ENCODE measurements at places on chromosomes 5 and 9.

- no peak for DNase-seq
These were observed 98.1 kb downstream of the MARCHF11 start for GRCh38 chr5:16081376-16081955.

DNA sequence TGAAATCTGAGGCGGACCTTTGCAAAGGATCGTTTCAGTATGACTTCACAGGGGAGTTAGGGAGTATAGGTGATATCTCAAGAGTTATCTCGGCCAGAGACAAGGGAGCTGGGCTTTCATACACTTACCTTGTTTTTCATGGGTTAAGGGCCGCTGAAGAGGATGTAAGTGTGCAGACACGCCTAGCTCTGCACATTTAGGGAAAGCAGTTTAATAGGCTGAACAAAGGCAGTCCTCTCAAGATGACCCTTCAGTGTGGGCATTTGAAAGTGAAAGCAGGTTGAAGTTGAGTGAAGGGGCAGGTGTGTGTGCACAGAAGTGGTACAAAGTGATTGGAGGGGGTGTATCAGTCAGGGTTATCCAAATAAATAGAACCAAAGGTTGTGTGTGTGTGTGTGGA, 33.1 kb upstream of the PRXL2C start:
- DNase-seq = no peak

DNA sequence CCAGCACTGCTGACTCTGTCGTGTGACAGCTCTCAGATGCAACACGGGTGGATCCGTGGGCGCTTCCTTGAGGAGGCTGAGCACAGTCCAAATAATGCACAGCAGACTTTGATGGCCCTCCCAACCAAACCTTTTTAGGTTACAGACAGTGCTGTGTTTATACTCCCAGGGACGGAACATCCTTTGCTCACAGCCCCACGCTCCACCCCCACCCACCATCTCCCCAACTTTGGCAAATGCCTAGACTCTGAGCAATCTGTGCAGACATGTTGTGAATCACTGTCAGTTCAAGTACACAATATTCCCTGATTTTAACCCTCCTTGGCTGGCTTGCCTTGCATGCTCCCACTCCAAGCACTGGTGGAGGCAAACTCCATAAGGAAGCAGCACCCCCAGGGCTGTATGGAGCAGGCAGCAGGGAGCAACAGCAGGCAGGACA, 324.6 kb downstream of the MLLT3 start:
- DNase-seq = peak; percentile 87

- no peak for DNase-seq
These were observed 124.4 kb downstream of the PLK2 start for GRCh38 chr5:58335518-58335917.

GRCh38 chr9:22817181-22817580, 370.6 kb downstream of the DMRTA1 start:
- peak; percentile 85 for DNase-seq

GRCh38 chr5:81450940-81451339, 57.0 kb upstream of the ACOT12 start:
- DNase-seq = peak; percentile 23

DNA sequence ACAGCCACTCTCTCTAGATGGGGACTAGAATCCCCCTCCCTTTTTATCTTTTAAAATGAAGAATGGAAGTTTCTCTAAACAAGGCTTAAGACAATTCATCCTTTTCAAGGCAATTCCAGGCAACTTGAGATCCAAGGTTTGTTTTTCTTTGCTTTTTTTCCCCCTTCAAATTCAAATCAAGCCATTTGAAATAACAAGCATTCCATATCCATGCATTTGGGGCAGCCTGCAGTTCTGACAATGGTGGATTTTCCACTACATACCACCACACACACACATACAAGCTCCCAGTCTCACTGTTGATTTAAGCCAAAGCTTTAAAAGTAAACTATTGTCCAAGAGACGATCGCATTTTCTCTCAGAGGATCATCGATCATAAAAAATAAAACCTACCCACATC, 424 bp downstream of the INSYN2B start:
- no peak for DNase-seq

- peak; percentile 7 for DNase-seq
These were observed 42.8 kb downstream of the TIMD4 start for GRCh38 chr5:156920042-156920860.

DNA sequence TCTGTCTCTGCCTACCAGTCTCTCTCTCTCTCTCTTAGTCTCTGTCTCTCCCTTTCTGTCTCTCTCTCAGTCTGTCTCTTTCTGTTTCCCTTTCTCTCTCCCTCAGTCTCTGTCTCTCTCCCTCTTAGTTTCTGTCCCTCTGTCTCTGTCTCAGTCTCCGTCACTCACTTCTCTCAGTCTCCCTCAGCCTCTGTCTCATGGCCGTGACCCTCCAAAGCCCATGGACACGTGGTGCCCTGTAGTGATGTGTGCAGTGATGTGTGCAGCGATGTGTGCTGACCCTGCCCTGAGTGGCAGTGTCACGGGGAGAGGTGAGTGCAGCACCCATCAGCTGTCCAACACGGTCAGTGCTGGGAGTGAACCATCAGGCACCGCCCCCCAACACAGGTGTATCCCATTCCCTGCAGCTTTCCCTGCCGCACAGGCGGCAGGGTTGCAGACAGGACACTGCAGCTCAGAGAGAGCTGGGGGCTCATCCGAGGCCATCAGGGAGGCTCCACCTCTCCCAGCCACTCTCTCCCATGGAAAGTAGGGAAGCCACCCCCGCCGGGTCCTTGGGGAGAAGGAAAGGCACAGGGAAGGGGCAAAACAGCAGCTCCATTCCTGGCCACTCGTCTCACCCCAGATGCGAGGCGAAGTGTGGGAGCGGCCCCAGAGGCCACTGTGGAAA, 794 bp upstream of the LRRC14B start:
- DNase-seq = no peak

DNA sequence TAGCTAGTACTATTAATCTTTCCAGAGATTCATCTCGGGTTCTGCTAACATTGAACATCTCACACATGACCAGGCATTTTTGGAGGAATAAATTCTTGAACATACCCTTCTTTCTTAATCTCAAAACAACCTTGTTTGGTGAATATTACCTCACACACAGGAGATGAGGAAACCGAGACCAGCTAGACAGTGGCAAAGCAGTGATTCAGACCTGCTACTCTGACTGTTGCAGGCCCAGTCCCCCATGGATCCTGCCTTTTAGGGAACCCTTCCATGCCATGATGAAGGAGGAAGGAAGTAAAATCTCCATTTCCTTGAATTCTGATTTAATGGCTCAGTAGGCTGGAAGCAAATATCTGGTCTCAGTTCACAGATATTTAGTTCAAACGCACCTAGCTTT, 2.6 kb downstream of the PCSK5 start:
- DNase-seq = no peak

GRCh38 chr5:168434001-168434400, 52.3 kb upstream of the RARS1 start:
- DNase-seq = peak; percentile 41

- DNase-seq = no peak
These were observed 5.4 kb downstream of the SLC35A4 start for GRCh38 chr5:140570058-140570457.

- peak; percentile 19 for DNase-seq
These were observed 31.5 kb upstream of the FREM1 start for GRCh38 chr9:14941501-14942405.

GRCh38 chr5:157458835-157459234, 1.2 kb upstream of the NIPAL4 start:
- no peak for DNase-seq

DNA sequence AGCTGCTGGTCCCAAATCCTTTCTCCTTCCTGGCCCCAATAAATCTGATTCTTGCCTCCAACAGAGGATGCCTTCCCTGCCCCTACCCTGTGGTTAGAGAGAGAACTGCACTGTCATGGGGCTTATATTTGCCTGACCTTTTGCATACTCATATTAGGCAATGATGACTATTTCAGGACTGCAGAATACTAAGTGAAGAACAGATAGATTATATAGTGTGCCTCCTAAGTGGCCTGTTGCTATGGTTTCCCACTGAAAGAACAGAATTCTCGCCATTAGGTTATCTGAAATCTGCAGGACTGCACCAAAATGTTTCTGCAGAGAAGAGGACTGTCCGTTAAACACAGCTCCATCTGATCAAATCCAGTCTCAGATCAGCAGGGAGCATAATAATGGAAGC, 87.3 kb upstream of the CCNG1 start:
- DNase-seq = no peak

DNA sequence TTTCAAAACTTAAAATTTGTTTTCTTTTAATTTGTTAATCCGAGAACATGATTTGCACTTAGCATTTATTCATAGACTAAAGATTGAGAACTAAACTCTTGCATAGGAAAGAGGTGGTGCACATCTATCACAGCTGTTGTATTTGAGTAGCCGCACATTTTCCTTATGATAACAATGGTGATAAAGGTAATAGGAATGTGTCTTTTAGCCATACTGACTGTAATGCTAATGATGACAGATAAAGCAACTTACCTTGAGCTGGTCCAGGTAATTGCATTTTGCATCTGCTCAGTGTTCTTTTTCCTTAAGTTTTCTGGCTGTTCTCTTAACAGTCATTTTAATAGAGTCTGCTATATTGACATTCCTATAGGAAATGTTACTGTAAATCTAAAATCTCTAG, 19.0 kb downstream of the PHAX start:
- no peak for DNase-seq

DNA sequence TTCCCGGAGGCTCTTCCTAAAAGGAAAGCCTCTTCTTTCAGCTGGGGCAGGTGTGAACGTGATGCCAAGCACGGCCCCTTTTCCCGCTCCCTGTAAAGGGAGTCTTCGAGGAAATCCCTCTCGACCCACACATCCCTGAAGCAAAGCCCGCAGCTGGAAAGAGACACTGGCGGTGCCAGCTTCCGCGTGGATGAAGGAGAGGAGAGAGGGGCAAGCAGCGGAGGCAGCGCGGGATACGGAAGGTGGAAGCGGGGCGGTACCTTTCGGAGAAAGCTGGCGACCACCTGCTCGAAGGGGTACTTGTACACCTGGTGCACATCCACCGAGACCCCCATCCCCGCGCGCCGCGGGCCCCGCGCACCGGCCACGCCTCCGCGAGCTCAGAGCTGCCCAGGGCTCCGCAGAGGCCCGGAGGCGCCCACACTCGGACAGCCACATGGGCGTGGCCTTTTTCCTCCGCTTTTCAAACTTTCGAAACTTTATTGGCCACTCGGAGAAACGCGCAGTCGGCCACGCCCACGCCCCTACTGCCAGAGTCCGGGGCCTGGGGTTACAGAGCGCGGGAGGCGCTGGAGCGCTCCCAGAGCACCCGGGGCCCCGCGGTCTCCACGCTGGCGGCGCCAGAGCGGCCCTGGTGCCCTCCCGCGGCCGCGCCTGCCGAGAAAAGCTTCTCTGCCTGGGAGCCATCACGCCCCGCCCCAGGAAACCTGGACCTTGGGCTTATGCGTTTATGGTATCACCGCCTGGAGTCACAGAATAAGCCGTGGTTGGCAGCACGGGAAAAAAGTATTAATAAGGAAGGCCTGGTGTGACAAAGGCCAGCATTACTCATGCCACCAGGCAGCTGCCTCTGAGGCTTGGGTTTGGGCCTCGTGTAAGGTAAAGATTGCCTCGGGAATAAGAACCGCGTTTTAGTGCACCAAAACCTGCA, at the start of gene PRELID2:
PRELID2 (minus strand) TSS at position 426 of the 931 bp plus-strand sequence; CDS start at position 335, 91 bp downstream.
- peak; percentile 88 for DNase-seq

DNA sequence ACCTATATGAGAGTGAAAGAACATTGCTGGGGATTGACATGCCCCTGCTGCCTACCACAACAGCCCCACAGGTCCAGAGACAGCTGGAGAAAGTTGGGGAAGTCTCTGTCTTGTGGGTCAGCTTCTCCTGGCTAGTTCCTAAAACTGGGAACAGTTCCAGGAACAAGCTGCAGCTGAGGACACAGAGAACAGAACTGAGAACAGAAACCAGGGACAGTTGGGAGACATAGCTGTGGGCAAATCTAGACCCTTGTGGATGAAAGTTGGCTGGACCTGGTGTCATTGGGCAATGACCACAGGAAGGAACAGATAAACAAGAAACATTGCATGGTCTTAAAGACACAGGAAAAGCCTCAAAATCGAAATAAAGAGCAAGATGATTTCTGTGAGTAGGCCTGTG, 58.3 kb upstream of the MOCS2 start:
- peak; percentile 8 for DNase-seq

- no peak for DNase-seq
These were observed 541.7 kb upstream of the TUSC1 start for GRCh38 chr9:26219961-26220360.

DNA sequence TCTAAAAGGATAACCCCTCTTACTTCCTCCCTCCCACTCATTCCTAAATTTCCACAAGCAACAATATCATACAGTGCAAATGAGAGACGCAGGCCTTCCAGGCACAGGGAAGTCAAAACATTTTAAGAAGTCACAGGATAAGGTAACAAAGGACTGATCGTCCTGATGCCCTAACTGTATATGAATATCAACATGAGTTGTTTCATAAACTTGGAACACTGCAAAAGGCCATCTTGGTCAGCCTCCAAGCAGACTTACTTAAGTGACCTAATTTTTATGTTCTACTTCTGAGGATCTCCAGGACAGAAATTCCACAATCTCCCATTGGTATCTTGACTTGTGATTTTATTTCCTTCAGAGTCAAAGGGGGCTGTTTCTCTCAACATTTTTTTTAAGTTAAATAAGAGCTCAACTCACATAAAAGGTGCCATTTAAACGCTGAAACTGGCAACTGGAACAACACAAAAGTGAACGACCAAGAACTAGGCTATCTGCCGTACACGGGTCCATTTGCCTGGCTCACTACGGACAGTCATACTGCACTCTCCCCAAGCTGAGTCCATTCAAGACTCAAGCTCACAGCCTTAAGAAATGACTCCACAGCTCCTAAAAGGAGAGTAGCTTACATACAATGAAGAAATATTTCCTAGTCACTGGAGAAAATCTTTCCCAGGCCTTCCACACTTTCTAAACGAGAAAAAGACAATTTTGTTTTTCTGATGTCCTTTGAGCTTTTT, 71.3 kb downstream of the LHFPL2 start:
- DNase-seq = no peak

GRCh38 chr5:103367702-103368101, 109.1 kb downstream of the MACIR start:
- no peak for DNase-seq

DNA sequence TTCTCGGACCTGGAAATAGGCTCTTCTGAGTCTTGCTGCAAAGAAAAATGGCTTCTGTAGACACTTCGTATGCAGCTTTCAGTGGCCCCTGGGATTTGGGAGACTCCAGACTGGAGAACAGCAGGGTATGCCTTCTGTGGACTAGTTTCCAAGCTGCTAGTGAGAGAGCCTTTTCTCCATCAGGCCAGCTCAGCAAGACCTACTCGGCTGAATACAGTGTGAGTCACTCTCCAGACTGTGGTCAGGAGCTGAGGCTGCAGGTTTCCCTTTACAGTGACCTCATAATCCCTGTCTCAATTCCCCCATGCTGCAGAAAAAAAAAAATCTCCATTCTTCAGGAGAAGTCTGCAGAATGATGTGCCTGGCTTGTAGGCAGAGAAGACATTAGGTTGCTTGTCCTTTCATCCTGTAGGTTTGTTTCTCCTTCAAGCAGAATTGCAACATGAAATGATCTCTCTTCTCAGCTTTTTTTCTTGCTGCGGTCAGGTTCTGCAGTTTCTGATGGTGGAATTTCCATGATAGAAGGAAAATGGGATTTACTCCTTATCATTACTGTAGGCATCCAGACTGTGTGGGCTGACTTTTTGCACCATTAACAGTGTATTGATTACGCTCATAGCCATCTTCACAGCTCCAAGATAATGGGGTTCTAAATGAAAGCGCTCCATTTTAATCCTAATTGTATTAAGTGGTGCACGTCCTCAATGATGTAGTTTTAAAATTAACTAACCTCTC, 78.3 kb upstream of the TNFSF8 start:
- DNase-seq = peak; percentile 91
